Stimulated activated CD4-positive, alpha-beta T cell treated with anti-CD3 and anti-CD28 coated beads, Interleukin-2, amount 100 ng/mL, for 48 hours (primary cell): ENCODE measurements at places on chromosomes 5 and 9.

GRCh38 chr9:120914953-120915352 is 11.6 kb downstream of the TRAF1 start:
- no peak for DNase-seq

- no peak for DNase-seq
Observed at GRCh38 chr9:32385152-32385884, 875 bp downstream of the ACO1 start.

DNA sequence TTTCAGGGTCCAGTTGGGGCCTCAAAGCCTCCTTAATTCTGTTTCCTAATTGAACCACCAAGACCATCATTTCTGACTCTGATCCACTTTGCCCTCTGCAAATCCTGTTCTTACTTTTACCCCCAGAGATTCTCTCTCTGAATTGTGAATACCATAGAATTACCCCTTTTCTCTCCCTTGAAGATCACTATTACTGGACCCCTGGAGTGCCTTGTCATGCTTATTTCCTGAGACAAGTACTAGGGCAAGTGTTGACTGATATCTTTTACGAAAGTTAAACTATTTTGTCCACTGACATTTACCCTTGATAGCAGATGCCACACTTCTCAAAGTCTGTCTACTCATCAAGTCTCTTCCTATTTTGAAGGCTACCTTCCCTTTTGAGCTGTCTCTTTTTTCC is 246.9 kb upstream of the PTGER4 start:
- DNase-seq: no peak

DNA sequence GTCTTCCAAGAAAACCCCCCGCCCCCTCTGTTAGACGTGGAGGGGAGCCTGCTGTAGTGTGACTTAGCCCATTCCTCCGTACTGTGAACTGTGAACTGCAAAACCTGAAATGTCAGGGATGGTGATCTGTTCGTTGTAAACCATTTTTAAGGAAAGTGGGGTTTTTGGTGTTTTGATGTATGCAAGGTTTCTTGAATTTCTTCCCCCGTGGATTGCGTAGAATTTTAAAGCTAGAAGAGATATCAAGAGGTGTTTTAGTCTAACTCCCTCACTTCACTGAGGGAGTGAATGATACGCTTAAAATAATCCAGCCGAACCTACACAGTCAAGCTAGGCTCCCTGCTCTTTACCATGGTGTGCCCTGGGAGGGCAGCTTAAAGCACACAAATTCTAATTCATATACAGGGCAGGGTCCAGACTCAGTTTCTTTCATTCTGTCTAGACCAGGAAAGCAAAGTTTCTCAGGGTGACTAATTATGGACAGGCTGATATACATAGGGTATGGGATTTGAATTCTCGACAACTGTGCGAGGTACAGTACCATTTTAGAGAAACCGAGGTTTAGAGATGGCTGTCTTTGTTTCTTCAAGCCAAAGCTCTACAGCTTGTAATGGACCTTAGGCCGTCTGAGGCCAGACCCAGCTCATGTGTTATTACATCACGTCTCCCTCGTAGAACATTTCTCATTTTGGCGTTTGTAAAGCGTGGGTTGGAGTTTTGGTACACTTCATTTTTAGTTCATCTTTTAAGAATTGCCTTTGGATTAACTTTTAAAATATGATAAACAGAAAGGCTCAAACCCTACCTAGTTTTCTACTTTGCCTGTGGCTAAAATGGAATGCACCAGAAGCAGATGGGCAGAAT is 2.7 kb downstream of the PTGER4 start:
- DNase-seq: no peak

- DNase-seq: no peak
Observed at GRCh38 chr9:104746798-104747197, 685 bp upstream of the NIPSNAP3A start.

DNA sequence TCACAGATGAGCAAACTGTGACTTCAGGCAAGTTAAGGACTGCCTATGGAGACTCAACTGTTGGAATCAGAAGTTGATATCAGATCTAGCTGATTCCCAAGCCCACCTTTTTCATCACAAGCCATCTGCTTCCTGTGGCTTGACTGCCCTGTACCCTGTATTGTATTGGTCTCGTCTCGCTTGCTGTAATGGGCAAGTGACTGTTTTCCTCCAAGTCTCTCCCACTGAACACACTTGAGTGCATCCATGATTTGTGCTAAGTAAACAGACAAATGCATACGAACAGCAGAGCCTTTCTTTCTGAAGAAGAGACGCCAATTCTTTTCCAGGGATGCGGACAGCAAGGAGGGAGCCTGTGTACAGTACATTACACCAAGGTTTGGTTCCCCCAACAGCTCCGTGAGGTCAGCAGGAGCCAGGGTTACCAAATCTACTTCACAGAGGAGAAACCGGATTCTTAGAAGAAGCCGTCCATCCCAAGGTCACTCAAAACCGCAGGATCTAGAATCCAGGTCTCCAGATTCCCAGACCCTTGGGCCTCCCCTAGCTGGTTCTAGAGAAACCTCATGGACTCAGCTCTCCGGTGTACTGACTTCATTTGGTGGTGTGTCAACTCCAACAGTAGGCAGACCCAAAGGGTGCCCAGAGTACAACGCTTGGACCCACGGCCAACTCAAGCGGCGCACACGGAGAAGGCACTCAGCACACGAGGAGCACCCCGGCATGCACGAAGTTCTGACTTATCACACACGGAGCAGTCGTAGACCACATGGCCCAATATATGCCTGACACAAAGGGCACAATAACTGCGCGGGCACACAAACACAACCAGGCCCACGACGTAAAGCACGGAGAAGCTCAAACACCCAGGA is 1.1 kb downstream of the BAG1 start:
- DNase-seq: no peak

DNA sequence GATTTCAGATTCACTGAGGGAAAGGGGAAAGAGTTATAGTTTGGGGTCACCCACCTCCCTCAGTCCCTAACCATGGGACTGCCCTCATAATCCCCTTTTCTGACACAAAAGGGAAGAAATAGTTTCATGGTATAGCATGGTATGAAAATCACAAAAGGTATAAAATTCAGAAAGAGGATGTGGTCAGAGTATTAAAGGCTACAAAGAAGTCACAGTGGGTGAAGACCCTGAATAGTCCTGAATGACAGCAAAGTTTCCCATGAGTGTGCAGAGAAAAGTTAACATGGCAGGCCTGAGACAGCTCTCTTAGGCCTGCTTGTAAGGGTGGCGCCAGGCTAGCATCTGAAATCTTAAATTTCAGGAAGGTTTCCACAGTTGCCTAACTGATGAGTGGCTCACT is 290.6 kb upstream of the ZNF608 start:
- no peak for DNase-seq

GRCh38 chr9:132669319-132669697 is 475 bp downstream of the DDX31 start:
- no peak for DNase-seq

DNA sequence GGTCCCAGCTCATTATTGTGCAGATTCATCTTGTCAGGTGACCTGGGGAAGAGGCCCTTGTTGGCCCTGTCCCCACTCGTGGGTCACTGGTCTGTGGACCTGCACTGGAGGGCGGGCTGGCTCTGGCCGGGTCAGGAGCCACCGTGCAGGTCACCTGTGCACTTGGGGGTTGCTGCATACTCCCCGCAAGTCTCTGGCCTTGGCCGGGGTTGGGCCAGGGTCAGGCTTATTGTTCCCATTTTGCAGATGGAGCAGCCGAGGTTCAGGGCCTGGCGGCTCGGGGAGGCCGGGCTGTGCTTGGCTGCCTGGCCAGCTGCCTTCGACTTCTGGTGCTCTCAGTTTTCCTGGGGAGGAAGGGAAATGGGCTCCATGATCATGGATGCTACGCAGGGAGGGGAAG is 108.3 kb upstream of the FCN2 start:
- DNase-seq: no peak

DNA sequence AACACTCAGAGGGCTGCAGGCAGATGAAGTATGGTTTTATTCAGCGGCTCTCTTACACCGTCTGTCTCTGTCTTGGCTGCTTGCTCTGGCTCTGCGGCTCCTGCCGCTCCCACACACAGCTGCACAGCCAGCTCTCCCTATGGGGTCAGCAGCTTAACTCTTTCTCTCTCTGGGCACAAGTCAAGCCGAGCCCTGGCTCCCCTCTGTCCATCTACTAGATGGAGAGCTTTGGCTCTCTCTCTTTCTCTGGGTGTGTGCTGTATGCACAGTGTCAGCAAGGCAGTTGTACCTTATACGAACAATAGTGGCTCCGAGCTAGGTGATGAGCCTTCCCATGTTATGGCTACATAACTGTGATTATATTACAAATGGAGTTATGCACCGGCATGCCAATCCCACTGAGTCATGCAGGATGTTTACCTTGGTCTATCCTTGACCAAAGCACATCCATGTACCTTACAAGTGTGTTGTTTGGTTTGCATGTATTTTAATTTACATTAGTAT is 19.3 kb upstream of the PPP2CA start:
- DNase-seq: no peak

DNA sequence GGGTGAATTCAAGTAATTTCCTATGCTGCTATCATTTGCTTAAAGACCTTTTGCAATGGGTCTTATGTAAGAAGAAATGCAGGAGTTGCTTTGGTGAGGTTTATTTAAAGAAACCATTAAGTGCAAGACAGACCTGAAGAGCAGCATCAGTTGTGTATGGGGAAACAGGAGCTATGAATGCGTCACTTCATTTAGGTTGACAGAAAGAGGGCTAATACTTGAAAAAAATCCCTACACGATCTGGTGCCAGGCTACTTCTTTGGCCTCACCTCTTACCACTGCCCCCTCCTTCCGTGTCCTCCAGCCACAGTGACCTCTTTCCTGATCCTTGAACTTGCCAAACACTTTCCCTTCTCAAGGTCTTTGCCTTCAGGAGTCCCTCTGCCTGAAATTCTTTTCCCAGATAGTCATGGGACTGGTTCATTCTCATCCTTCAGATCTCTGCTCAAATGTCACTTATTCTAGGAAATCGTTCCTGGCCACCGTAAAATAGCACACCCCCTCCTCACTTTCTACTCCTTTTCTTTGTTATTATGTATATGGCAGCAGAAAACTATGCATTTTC is 1.4 kb upstream of the JAK2 start:
- DNase-seq: no peak

DNA sequence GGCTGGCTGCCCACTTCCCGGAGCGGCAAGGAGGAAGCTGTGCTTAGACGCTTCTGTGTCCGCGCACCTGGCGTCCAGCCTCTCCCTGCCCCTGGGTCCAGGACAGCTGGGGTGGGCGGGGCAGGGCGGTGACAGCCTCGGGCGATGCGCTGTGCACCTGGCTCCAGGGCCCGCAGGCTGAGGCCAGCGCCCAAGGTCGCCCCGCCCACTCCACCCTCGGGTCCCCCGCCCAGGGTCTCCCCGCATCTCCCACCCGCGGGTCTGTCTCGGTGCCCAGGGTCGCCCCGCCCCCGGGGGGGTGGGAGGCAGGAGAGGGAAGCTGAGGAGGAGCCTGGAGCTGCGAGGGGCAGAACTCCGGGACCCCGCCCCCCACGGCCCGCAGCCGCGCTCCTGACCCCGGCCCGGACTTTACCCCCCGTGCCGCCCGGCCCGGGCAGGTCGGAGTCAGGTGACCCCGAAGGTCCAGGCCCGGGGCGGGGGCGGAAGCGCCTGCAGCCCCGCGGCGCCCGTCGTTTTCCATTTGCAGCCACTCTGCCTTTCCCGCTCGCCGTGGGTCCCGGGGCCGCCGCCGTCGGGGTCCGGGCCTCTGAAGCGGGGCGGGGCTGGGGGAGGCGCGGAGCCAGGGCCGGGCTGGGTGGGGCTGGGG is at the start of gene ENTPD8:
Gene ENTPD8, minus strand, starts transcription at position 69 of the 646 bp plus-strand sequence. CDS start 3,072 bp downstream, outside the sequence.
- DNase-seq: no peak

- no peak for DNase-seq
Observed at GRCh38 chr5:34547300-34548085, 108.6 kb upstream of the RAI14 start.

GRCh38 chr9:88586452-88586851 is 51.5 kb downstream of the NXNL2 start:
- DNase-seq: no peak

DNA sequence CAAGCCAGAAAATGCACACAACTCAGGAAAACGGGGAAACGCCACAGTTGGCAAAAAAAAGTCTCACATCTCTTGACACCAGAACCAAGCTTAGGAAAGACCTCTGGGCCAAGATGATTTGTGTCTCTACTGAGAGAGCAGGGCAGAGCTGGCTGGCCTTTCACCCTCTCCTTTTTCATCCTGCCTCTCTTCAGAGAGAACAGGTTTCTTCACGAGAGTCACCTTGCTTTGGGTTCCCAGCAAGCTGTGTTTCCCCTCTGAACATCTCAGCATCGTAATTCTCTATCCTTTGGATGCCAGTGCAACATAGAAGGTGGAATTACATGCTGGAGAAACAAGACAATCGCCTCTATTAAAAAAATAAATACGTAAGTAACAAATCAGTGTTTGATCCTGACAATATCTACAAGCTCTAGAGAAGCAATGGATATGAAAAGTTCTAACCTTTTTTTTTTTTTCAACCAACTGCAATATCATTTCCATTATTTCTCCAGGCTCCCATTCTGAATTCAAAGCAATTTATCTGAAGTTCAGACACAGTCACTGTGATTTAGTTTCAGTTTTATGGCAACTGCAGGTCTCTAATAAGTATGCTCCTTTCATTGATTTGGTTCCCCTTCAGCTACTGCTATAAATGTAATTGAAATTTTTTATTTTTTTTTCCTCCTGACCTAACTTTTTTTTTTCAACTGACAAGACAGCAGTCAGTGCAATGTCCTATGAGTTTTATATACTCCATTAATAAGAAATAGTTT is 708.6 kb downstream of the DTWD2 start:
- DNase-seq: no peak

DNA sequence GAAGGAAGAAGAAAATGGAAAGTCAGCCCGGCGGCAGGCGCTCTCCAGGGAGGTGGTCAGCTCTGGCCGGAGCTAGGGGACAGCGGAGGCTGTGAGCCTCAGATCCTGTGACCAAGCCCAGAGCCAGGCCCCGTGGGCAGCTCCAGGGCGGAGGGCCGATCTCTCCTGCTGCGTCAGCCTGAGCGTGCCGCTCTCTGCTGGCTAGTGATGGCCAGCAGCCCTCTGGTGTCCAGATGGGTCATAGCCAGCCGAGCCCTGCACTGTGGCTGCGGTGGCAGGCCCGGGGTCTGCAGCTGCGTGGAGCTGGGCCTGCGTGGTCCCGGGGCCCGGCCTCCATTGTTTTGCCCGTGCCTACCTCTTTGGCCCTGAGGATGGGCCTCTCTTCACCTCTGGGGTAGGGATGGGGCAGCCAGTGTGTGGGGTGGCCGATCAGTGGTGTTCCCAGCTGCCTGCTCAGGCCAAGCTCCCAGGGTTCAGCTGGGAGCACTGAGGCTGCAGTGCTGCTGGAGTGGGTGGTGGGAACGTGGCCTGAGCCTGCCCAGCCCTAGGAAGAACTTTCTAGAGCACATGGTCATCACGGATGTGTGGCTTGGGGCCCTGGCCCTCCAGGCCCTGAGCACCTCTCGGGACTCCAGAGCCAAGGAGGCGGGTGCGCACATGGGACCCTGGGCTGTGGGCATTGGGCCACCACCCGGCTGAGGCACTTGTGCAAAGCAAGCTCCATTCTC is 17.1 kb upstream of the NRARP start:
- DNase-seq: no peak

- DNase-seq: no peak
Observed at GRCh38 chr9:98644011-98644410, 64.7 kb downstream of the GABBR2 start.

DNA sequence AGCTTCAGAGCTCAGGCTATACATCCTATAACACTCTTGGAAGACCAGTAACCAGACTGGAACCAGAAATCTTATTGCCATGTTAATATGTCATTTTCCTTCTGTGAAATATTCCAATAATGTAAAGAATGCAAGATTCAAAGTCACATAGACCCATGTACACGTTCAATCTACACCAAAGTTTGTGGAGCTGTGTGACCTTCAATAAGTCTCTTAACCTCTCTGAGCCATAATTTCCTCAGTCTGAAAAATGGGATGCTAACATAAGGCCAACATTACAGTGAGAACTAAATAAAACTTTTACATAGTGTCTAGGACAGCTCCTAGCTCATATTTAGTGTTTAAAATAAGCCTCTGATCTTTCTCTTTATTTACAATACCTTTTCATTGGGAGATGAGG is 70.4 kb downstream of the ARRDC3 start:
- no peak for DNase-seq
